ENCODE measurements at places on chromosomes 7 and 10.

GRCh38 chr10:4266416-4267085, 481.5 kb upstream of the KLF6 start:
- DNase-seq, result no peak

DNA sequence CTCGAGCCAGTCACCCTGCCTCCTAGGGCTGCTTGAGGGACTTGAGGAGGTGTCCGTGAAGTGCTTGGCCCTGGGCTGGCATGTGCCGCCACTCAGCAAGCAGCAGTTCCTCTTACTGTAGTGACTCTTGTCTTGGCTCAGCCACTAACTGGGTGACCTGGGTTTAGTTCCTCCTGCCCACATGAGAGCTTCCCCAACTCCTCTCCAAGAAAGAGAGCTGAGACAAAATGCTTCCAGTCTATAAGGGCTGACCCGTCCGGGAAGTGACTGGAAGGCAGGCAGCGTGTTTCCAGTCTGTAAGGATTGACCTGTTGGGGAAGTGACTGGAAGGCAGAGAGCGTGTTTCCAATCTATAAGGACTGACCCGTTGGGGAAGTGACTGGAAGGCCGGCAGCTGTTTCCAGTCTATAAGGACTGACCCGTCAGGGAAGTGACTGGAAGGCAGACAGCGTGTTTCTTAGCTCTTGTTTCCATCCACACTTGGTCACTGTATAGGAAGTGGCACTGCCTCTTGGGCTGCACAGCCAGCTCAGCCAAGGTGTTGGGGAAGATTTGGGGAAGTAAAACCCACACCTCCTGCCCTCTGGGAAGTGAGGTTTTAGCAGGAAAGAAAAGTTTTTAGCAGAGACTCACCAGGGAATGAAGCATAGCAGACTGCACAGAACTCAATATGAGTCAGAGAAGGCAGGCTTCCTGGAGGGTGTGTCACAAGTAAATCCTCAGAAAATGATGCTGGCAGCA, 53.3 kb upstream of the PPIF start:
- DNase-seq, result no peak

- no peak for DNase-seq
These were observed 33.7 kb downstream of the ANKIB1 start for GRCh38 chr7:92279396-92280031.

DNA sequence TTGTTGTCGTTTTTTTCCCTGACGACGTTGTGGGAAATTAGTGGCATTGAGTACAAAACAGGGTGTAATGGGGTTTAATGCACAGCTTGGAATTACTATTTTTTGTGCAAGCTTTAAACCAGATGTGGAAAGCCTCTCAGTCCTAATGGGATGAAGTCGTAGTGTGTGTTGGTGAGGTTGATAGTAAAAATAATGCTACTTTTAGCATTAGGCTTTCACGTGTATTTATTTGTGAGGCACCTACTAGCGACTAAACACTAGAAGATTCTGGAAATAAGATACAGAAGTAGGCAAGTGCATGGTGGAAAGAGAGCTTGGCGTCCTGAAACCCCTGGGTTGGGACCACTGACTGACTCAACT, 588 bp upstream of the ORC5 start:
- no peak for DNase-seq

- peak; percentile 64 for DNase-seq
These were observed 52.8 kb downstream of the DLG5 start for GRCh38 chr10:77873536-77874380.

- no peak for DNase-seq
These were observed 423.6 kb upstream of the LRGUK start for GRCh38 chr7:133703547-133703946.

DNA sequence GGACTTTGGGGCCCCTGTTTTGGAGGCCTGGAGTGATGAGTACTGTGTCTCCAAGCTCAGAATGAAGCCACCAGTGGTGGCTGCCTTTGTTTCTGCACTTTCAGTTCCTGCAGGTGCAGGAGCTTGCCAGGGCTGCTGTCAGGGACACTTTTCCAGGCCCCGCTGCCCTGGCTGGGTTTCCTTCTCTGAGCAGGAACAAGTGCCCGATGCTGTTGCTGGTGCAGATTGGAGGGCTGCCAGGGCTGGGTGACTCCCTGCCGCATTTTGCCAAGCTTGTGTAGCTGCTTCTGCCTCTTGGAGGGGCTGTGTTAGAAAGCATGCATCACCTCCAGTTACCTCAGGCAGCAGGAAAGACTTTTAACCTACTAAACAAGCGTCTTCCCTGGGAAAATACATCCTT, 211.1 kb downstream of the MGMT start:
- DNase-seq, result no peak

GRCh38 chr10:128386816-128387604, 260.8 kb upstream of the MKI67 start:
- no peak for DNase-seq

GRCh38 chr7:12257582-12257981, 46.5 kb downstream of the TMEM106B start:
- peak; percentile 31 for DNase-seq

DNA sequence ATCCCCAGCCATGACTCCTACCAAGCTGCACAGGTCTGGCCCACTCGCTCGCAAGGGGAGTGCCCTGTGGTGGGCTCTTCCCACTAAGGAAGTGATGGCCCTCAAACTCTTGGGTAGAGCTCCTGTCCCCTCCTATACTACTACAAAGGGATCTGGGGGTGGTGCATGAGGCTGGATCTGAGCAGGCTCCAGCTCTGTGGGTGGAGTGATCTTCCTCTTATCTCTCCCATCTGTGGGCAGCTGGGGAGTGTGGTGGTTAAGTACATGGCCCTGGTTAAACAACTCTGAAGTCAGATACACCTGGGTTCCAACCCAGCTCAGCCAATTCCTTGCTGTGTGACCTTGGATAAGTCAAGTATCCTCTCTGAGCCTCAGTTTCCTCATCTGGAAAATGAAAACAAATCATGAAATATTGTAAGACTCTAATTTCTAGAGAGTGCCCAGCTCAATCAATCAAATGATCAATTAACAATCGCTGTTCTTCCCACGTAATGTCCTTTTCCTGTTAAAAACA, 17.4 kb downstream of the DDIT4 start:
- DNase-seq, result peak; percentile 42

- DNase-seq, result no peak
These were observed 238.4 kb upstream of the ZMIZ1 start for GRCh38 chr10:78830062-78830975.

- peak; percentile 1 for DNase-seq
These were observed 72.3 kb upstream of the APBB1IP start for GRCh38 chr10:26365681-26366358.

DNA sequence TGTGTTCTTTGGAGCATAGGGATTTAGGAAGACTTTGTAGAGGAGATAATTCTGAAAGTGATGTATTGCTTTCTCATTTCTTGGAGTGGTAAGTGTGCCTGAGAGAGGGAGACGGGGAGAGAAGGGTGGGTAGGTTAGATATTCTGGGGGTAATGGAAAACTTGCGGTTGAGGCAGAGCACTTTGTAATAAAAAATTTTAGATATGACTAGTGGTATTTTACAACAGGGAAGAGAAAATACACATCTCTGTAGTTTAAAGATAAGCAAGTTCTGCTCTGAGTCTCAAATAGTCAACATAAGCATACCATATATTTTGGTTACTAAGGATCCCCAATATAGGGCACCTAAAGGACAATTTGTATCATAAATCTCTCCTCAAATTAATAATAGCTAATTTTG, 6.6 kb downstream of the VPS50 start:
- no peak for DNase-seq

- DNase-seq, result no peak
These were observed 5.2 kb upstream of the NPSR1 start for GRCh38 chr7:34652809-34653208.

- DNase-seq, result no peak
These were observed 867.1 kb downstream of the GATA3 start for GRCh38 chr10:8921568-8921967.

DNA sequence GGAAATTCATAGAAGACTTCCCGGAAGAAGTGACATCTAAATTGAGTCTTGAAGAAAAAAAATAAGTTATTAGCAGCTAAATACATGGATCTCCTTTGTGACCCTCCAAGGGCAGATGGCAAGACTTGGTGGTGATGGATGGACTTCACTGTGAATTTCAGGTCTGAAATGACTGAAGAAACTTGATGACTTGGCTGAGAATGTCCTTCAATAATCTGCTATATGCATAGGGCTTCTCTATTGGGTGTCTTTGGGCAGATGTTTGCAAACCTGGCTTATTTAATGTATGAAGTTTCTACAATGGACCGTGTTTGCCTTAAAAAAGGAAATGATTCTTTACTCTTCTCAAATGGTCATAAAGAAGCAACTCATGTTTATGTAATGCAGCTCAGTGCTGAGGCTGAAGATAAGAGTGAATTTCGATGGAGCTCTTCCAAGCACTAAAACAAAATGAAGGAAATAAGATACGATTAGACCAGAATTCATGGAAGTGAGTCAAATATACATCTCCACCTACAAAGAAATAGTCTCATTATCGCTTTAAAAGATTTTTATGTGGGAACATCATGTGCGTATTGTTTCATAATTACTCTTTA, 116.6 kb upstream of the WDR11 start:
- DNase-seq, result no peak

DNA sequence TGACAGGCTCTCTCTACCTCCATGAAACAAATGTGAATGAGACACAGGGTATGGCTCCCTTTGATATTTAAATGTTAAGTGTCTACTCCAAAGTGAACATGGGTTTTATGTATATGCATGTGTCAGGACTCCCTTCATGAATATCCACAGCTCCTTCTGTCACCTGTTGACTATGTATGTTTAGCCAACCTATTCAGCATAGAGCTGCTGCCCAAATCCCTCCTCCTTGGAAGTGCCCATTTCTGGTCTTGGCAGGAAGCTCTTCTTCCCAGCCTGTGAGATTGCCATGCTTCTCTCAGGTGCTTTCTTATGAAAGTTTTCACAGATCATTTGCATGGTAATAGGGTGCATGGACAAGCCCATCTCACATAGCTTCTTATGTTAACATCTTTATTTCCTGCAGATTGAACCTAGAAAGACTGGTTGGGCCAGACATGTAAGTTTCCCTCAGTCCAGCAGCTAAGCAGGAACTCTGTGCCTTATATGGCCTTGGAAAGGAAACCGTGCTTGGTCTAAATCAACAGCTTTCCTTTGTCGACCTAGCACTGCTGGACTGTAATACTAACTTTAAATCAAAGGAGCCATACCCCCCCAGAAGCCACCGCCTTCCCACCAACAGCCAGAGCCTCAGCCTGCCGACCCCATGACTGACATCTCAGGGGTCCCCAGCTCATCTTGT, 288.9 kb downstream of the ADARB2 start:
- DNase-seq, result no peak

DNA sequence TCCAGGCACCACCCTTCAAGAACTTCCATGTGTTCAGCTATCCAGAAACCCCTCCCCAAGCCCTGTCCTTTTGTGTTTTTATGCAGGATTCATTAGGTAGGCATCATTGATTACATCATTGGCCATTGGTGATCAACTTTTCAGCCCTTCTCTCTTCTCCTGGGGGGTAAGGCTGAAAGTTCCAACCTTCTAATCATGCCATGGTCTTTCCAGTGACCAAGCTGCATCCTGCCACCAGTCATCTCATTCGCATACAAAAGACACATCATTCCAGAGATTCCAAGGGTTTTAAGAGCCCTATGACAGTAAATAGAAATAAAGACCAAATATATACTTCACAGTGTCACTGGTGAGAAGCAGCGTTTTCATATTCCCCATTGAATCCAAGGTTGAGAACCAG, 48.2 kb downstream of the DNAJC12 start:
- DNase-seq, result no peak
